ENCODE measurements at places on chromosomes 3 and 15. TPM values are rescaled to one million over a fixed set of nuclear protein-coding genes. Genes with fewer than 3 reads are reported as not detected.

Gene STOML1
- 12.0 TPM for total RNA-seq

Gene EEFSEC
- total RNA-seq, result 17.1 TPM

Gene RPL29
- total RNA-seq, result 1,425 TPM

Gene C15orf62
- total RNA-seq, result 1.0 TPM

Gene OR5H6
- total RNA-seq, result not detected

Gene KNL1
- total RNA-seq, result 69.0 TPM

Gene HTR3E
- total RNA-seq, result not detected

Gene IQCF5
- total RNA-seq, result not detected

DNA sequence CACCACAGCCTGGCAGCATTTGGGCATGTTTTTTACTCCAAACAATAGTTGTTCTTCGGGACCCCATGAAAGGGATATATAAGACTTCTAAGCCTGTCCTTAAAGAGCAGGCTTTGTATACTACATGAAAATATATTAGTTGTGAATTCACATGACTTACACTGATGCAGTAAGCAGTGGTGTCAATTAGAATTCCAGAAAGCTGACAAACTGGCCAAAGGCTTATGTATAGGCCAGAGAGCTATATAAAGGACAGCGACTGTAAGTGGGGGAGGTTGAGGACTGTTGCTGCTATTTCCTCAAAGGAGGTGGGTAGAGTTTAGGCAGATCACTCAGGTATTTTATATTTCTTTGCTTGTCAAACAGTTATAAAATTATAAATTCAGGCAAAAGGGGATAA is 24.8 kb downstream of the KPNA4 start:
- DNase-seq, result no peak

- no peak for DNase-seq
Measured at GRCh38 chr3:62110443-62111225, 262.7 kb downstream of the FEZF2 start.

GRCh38 chr3:40624189-40624769 is 99.5 kb downstream of the ZNF621 start:
- DNase-seq, result no peak

DNA sequence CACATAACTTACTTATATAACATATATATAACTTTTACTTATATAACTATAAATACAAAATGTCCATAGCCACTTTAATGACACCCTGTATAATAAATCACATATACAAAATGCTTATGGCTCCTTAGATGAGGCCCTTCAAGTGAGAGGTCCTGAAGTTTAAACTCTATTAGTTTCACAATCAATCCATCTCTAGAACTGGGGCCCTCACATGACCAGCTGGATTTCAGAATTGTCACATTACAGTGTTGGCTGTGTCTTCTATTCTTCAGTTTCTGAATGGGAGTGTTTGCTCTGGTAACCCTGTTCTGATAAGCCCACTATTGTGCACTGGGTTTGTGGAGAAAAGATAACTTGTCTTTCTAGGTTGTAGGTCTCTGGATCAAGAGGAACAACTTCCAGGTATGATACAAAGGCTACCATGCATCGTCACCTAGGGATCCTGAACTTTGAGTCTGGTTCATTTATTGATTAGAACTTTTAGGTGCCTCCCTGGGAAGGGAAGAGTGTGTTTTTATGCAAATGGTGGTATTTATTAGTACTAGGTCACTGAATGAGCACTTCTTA is 107.9 kb downstream of the DNAH12 start:
- no peak for DNase-seq

GRCh38 chr3:68751888-68752287 is 180.5 kb downstream of the TAFA4 start:
- DNase-seq, result no peak

DNA sequence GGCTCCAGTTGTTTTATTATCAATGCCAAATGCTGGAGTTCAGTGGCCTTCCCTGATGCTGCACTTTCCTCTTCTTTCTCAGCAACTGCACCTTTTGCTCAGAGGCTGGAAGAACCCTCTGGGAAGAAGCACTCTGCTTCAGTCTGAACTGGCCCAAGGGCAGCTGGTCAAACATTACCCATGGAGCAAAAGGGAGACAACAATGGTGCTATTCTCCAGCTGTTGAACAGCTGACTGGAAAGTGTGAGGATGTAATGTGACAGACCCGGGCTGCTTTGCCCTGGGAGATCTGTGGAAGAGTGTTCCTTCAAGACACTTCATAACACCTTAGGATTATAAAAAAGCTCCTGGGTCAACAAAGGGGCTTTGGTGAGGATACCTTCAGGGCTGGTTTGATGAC is 84.9 kb downstream of the EPHB1 start:
- DNase-seq, result no peak

DNA sequence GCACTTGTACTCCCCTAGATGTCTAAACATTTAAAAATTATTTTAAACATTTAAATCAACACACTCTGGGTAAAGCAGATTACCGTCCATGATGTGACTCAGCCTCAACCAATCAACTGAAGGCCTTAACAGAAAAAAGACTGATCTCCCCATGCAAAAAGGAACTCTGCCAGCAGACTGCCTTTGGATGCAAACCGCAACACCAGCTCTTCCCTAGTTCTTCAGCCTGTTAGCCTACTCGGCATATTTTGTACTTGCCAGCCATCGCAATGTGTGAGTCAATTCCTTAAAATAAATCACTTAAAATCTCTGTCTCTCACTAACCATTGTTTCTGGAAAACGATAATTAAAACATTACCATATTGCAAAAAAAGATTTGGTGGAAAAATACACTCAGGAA is 375.9 kb downstream of the RSL24D1 start:
- no peak for DNase-seq

DNA sequence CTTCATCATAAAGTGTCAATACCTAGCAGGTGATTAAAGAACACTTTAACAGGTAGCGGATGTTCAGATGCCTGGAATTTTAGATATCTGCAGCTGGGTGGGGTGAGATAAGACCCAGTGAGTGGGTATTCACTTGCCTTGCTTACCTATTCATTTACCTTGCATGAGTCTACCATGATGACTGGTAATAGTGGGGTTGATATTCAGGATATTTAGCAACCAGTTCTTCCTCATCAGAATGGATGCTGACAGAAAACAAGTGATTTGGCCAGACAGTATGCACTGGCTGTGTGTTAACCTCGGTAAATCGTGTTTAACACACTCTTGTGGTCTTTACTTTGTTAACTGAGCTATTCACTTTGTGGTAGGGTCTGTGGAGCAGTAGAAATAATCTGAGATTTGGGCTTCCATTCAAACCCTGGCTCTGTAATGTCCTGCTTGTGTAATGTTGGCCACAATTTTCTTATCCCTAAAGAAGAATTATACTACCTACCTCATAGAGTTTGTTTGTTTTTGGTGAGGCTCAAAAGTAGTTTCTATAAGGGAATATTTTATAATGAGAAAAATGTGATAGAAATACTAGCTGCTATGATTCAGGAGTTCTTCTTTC is 391.9 kb upstream of the TBL1XR1 start:
- DNase-seq, result no peak

DNA sequence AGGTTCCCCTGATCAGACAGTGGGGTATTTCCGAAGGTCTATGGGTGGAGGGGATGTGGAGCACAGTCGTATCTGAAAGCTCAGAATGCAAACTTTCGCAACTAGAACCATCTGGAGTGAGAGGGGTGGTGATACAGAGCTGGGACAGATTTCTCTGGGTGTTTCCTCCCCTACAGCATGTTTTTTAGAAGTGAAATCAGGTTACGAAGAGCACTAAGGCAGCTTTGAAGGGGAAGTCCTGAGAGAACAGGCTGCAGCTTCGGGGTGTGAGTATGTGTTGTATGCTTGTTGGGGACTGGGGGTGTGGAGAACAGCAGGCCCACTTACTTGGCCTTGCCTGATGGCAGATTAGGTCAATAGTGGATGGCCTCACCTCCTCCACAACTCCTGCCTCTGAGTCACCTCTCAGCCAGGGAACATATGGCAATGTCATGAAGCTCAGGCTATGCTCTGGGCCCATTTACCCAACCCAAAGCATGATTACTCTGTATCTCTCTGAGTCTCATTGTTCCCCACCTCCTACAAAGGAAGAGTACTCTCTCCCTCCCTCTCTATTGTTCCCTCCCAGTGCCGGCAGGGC is 107.2 kb upstream of the RASGRP1 start:
- DNase-seq, result peak; percentile 53

- DNase-seq, result no peak
Measured at GRCh38 chr3:192433704-192434103, 293.6 kb downstream of the FGF12 start.

DNA sequence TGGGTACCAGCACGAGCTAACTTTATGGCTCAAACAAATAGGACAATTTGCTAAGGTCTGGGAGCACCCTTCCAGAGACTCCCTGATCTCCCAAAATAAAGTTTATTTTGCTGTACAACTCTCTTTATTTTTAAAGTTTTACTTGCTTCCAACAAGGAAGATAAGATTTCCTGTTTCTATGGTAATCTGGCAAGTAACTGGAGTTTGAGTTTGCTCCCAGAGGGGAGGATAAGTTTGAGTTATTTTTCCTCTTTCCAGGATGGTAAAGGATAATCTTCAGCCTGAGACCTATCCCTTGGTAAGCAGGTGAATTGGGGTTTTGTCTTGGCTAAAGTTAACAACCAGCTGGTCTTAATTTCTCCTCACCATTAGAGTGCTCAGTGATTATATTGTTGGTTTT is 1019.4 kb upstream of the ALCAM start:
- no peak for DNase-seq

GRCh38 chr15:95994418-95994817 is 336.1 kb upstream of the NR2F2 start:
- DNase-seq, result no peak

GRCh38 chr3:113166357-113166718 is 45.0 kb upstream of the BOC start:
- DNase-seq, result no peak

Measured in activated CD4-positive, alpha-beta T cell treated with anti-CD3 and anti-CD28 coated beads, Interleukin-2, amount 10 ng/mL, durations not matched to agents 7 days and 5 days (primary cell).